ENCODE measurements at places on chromosomes 3 and 15.

DNA sequence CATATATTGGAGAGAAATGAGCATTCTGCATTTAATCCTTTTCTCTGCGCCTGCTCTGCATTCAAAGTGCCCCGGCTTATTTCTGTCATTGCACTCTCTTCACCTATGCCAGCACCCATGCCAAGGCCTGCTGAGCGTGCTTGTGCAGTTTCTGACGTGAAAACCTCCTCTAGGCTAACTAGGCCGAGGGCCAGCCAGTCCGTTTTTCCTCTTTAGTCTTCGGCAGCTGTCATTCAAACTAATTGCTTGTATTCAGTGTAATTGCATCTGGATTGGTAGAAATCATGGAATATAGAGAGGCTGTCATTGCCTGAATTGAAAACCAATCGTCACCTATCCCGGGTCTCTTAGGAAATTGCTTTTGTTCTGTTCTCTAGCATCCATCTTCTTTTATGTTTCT, 94.0 kb downstream of the ARPP21 start:
- no peak for DNase-seq

DNA sequence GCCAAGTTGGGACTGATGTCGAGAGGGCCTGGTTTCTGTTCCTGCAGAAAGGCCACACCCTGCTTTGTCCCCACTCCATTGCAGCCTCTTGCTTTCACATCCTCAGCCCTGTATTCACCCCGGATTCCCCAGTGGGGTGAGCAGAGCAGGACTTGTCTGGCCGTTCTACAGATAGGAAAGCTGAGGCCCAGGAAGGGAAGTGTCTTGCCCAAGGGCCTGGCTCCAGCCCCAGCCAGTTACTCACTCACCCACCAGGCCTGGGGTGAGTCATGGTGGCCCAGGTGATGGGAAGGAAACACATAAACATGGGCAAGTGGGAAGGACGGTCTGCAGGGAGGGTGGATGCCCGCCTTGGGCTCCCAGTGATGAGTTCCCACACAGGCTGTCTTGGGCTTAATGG, 6.1 kb upstream of the DUSP7 start:
- DNase-seq = peak; percentile 91

DNA sequence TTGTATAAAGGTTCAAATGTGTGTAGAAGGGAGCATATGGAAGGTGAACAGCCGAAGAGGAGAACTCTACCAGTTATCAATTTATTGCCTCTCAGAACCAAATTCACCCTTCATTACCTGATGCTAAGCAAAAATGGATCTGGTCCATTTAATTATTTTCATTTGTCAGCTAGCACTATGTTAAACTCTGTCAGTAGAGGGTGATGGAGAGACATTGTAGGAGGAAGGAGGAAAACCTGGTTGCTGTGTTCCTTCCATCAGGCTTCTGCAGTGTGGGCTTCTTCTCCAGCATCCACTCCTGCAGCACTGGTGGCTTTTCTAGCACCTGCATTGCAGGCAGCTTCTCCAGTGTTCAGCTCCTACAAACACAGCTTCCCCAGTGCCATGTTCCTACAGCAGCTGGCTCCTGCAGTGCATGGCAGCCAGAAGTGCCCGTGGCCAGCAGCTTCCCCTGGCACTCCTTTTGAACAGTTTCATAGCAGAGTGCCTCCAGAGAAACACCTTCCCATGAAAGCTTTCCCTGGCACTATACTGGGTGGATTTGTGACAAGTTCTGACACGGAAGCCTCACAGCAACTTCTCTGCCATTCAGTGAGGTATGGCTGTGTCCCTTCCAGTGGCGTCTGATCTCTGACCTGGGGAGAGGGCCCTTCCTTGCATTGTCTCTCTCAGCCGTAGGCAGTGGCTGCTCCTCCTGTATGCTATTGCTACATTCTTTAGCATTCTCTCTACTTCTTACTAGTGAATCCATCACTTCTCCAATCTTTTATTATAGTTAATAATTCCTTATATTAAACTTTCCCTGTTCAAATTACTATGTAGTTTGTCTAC, 14.6 kb upstream of the IL17RD start:
- DNase-seq = no peak

DNA sequence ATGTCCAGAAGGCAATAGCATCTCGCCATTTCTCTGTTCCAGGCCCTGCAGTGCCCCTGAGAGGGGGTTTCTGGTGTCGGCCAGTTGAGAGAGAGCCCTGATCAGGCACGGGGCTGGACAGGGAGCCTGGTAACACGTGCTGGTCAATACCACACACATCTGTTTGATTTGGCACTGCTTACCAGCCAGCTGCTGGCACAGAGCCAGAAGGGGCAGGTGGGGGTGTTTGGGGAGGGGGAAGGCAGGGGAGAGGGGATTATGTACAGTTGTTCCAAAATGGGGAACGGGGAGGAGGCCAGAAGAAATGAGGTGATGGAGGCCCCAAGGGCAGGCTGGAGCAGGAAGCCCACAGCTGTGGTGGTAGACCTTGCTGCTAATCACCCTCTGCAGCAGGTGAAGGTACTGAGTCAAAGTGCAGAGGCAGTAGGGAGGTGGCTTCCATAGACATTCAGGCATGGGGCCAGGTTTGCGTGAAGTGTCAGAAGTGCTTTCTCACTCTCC, 153.5 kb upstream of the LPP start:
- no peak for DNase-seq

All from urothelium cell line (cell line).